ENCODE measurements at places on chromosomes 7 and 10.
A peak's percentile ranks its signal among the peaks of the same experiment; 100 is the strongest.

- no peak for DNase-seq
Measured at GRCh38 chr10:104435822-104436221, 82.2 kb downstream of the CFAP58 start.

DNA sequence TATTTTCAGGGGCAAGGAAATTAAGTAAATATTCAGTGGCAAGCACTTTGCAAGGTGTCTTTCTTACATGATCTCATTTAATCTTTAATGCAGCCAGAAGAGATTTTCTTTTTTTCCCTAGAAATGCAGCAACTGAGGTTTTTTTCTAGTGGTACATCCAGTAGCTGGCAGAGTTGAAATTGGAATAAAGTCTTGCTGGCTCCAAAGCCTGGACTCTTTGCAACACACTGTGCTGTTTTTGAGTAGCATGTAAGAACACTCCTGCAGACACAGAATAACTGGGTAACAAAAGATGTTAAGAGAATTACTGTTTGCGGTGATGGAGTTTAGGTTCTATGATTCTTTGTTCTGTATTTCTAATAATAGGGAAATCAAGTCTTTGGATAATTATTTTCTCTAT, 123.6 kb downstream of the PON1 start:
- DNase-seq = no peak

DNA sequence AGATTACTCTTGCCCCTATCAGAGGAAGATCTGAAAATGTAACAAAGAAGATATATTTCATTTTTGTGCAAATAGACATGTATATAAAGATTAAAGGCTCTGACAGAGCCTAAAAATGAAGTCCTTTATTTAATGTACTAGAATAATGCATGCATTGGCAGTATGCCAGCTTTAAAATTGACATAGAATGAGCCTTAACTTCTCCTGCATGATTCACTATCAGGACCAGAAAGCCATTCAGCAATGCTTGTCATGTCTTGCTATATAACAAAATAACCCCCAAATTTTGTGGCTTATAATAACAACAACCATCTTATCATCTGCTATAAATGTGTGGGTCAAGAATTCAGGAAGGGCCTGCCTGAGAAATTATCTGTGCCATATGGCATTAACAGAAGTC, 411.9 kb downstream of the GRM8 start:
- DNase-seq = no peak

- no peak for DNase-seq
Measured at GRCh38 chr7:88040694-88041093, 106.6 kb downstream of the ADAM22 start.

DNA sequence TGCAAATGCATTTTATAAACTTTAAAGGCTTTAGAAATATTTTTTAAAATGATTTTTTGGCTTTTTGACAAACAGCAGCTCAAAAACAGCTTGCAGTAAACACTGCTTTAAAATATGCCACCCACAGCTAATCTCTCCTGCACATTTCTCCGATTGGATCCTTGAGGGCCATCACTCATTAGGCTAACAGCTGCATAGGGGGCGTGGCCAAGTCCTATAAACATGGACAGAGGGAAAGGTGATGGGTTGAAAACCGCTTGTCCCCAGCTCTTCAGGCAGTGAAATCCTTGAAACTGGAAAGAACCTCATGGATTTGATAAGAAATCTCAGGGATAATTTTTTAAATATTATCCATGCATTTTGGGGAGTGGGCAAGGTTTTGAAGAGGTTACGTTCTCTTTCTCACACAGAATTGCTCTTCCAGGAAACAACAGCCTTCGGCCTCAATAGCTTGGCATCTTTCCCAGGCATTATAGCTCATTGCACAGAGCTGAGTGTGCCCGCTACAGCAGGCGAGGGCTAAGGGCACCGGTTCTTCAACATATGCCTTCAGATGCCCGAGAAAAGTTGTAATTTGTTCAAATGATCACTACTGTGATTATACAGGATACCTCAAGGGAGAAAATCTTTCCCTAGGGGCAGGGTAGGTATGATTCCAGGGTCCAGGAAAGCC, 1.7 kb downstream of the PLEKHS1 start:
- DNase-seq = no peak

GRCh38 chr7:92244808-92245486, 767 bp downstream of the KRIT1 start:
- DNase-seq = no peak

DNA sequence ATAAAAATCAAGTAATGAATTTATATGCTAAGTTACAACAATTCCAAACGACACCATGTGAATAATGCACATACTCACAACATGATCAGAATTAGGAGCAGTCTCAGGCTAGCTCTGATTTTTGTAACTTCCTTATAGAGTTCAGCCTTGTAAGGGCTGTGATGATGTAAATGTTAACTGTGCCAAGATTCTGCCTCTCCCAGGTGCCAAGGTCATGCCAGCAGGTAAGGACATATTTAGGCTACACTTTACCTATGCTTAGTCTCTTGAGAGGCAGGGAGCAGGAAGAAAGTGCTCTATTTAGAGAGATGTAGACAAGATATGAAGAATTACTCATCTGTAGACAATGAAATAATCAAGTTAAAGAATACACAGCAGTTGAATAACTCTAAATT, 53.6 kb upstream of the AGR3 start:
- DNase-seq = no peak

DNA sequence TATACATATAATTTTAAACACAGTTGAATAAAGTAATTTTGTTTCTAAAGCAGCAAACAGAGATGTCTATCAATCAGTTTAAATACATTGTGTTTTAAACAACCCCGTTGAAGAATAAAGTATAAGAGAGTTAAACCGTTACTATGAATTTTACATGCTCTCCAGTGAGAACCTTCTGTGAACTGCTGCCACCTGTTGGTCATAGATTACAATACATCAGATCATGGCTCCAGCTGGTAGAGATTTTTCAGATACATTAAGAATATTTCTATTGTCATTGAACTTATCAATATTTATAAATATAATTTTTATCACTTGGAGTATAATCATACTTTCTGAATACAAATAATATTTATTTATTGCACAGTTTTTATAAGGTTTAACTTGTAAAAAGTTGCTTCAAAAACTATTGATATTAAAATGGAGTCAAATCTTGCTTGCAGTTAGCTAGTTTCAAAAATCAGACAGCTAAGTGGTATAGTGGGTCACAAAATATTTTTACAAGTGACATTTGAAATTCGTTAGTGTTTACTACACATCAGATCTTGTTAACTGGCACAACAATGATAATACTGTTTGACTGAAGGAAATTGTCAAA, 561.2 kb upstream of the PHF14 start:
- no peak for DNase-seq

DNA sequence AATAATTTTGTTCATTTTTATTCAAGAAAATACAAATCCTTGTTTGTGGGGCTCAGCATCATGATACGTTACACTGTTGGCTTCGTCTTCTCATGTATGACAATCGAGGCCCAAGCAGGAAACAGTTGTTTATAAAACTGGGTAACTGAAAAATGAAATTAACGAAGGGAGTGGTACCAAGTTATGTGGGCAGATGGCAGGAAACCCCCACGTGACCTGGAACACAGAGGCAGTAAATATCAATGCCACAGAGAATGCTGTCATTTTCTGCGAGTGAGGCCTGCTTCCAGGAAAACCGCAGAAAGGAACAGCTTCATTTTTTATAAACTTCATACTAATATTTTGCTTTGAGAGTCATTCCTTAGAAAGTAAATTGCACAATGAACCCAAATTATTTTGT, 201.0 kb upstream of the ADARB2 start:
- no peak for DNase-seq

DNA sequence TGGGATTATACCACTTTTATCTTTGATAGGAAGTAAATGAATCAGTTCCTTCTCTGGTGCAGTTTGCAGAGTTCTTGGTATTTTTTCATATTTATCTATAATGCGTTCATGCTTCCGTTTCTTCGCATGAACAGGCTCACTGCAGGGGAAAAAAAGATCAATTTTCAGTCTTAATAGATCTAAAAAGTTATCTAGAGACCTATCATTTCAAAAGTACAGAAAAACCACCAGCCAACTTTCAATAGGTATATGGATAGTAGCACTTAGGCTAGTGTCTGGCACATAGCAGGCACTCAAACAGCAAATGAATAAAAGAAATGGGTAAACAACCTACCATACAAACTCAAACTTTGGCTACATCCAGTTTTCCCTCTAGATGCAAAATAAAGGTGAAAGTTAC, 5.5 kb downstream of the NOC3L start:
- no peak for DNase-seq

DNA sequence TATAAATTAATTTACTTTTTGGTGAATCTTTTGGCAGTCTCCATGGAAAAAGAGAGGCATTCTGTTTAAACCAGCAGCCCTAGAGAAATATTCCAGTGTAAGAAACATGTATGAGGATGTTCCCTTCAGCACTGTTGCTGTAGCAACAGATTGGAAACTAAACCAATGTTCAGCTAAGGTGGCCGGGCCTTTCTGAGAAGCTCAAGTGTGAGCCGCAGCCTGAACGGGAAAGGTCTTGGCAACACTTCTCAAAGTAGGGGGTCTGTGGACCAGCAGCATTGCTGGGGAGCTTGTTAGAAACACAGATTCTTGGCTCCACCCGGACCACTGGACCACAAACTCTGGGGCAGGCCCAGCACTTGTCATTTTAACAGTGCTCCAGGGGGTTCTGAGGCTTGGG, 36.2 kb downstream of the RAMP3 start:
- no peak for DNase-seq

DNA sequence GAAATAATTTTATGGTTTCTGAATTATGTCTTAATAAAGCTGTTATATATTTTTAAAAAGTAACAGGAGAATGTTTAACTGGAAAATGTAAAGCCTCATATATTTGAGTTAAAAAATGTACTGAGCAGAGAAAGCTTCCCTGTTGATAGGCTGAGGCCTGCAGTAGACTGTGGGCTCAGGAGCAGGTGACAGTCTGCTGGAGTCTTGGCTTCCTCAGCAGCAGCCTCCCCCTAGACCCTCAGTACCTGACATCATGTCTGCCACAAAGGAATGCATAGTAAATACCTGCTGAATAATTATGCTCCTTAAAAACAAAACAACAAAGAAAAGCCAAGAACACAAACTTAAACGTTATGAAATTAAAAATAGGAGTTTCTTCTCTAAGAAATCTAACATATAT, 73.9 kb upstream of the NOBOX start:
- no peak for DNase-seq

DNA sequence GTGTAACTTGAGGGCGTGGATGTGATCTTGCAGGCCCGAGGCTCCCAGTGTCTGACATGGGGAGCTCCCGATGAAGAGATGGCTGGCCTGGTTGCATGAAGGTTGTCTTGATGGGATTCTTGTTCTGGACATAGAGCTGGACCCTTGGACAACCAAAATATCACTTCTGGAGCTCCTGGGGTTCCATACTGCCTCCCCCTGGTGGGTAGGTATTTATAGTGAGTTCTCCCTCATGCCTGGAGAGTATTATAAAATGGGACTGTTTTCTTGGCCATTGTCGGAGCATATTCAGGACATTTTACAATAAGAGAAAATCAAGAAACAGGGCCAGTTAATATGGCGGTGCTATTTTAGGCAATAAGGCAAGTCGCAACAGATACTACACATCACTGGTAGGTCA, 32.6 kb upstream of the GIMAP8 start:
- DNase-seq = no peak

DNA sequence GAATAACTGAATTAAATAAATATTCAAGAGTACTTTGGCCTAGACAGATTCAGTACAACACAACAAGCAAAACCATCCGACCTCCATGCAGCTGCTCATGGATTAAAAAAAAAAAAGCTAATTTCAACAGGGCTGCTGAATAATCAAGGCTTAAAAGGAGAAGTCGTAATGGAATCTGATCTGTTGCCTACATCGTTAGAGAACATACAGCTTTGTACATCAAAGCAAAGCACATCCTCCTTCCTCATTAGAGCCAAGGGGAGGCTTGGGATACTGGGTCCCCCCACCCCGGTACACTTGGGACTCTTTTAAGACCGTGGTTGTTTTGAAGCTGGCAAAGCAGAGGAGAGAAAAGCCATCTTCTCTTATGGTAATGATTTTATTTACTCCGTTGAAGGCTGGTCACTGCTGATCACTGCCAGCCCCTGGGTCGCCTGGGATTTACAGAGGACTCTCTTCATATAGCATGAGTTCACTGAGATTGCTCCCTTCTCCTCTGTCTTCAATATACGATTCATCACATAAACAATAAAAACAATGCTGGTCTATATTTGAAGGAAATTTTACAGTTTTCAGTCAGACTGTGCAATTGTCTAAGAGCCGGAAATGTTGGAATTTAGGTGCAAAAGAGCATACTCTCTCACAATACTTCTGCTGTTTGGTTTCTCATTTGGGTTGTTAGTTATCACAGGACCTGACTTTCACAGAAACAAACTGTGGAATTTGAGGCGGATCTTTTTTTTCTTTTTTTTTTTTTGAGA, 148.8 kb downstream of the FAM107B start:
- no peak for DNase-seq

- DNase-seq = no peak
Measured at GRCh38 chr7:110502888-110503465, 588.0 kb upstream of the LRRN3 start.

DNA sequence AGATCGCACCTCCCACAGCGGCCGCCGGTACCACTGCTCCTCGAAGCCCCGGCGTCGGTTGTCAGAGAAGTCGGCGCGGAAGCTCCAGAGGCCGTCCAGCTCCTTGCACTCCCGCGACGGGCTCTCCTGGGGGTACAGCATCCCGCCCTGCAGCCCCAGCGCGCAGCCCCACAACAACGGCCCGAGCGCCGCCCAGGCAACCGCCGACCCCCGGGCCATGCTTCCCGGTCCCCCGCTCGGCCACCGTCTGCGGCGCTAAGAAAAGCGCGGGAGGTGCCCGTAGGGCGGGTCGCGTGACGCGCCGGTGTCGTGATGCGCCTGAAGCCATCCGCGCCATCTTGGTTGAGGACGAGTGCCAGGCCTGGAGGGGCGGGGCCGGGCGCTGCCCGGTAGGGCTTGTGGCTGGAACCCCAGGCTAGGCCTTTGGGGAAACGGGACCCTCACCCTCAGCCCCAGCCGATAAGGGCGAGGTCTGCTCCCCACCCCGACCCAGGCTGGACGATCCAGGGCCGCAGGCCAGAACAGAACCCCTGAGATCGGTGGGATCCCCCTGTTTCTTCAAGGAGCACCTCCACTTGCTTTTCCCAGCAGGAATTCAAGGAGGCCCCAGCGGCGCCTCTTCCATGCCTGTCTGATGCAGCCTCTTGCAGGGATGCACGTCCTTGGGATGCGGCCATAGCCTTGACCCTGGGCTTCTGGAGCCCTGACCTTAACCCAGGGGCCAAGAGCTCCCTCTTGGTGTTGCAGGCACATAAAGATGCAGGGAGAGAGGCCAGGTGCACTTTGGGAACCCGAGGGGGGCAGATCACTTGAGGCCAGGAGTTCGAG, at the start of gene GUSB:
TSS of gene GUSB (minus strand) at position 249 of the 828 bp plus-strand sequence. CDS start at position 219, 30 bp downstream.
- DNase-seq = peak; percentile 57

DNA sequence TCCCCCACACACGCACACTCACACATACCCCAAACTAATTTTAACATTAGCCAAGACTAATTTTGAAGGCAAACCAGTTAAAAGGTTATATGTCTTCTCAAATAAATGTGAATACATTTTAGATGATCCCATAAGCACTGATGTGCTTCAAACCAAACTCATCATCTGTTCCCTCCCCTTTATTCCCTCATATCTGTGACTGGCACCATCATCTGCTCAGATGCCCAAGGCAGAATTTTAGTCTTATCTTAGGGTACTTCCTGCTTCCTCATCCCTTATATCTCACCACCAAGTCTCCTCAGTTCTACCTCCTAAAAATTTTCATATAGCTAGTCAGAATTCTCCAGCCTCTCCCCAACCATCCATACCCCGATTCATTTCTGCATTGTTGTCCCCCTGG, 80.4 kb downstream of the UPF2 start:
- no peak for DNase-seq

Data from esophagus squamous epithelium (tissue), 5 donors.